ENCODE measurements at places on chromosomes 5 and 9.

- DNase-seq = no peak
These were observed 295.3 kb upstream of the IRX4 start for GRCh38 chr5:2178071-2178477.

GRCh38 chr9:20513126-20513913 lies 109.0 kb downstream of the MLLT3 start:
- no peak for DNase-seq

GRCh38 chr5:113183694-113184093 lies 207.1 kb downstream of the DCP2 start:
- no peak for DNase-seq

DNA sequence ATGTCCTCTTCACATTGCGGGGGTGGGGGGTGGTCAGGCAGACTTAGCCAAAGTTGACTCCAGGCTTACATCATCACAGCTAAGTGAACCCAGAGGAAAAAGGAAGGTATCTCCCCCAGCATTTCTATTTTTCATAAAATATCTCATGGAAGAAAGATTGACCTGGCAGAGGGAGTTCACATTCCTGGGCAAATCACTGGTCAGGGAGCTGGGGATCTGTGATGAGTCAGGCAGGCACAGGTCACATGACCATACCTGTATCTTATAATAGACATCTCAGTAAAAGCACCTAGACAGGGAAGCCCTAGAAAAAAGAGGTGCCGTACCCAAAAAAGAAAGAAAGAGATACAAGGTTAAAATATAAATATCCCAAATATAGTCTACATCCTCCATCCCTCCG lies 57.3 kb upstream of the WWC1 start:
- DNase-seq = no peak

GRCh38 chr5:115274584-115274983 lies 11.9 kb upstream of the PGGT1B start:
- DNase-seq = no peak
